GM12891 (cell line): ENCODE measurements at places on chromosomes 1 and 21.

DNA sequence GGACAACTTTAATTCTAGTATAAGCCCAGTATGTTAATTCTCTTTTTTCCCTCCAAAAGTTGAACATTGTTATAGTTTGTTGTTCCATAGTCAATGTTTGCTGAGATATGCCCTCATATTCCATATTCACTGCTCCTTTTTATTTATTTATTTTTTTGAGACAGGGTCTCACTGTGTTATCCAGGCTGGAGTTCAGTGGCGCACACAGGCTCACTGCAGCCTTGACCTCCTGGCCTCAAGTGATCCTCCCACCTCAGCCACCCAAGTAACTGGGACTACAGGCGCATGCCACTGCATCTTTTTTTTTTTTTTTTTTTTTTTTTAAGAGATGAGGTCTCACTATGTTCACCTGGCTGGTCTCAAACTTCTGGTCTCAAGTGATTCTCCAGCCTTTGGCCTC, 38.7 kb downstream of the GFI1 start:
- DNase-seq = no peak

DNA sequence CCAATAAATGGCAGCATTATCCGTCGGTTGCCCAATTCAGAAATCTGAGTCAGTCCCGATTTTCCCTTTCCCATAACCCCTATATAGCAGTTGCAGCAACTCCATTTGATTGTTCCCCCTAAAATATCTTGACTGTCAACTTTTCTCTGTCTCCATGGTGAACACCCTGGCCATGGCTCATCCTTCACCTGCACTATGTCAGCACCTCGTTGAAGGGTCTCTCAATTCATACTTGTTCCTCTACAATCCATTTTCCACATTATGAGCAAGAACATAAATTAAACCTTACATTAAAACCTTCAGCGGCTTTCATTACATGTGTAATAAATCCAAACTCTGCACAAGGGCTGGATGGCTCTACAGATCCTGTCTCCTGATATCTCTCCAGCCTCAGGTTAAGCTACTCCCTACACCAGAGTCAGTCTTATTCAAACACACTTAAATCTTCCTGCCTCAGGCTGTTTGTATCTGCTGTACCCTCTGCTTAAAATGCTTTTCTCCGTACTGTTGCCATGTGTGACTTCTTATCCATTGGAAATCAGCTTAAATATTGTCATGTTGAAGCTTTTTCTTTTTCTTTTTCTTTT, 87.3 kb downstream of the BACH1 start:
- DNase-seq = no peak

DNA sequence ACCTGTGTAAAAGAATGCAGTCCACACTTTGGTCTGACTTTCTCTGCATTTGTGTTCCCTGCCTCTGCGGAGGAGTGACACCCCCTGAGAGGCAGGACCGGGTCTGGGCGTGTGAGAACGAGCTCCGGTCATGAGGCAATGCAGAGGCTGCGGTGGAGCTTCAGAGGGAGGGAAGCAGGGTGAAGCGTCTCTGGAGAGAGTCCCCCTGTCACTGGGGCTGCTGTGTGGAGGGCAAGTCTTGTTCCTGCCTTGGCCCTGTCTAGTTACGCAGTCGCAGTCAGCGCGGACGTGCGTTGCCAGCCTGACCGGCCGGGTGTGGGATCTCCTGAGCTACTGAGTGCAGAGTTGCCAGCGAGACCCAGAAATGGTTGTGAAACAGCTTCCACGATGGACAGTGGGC, 48.5 kb downstream of the BACE2 start:
- no peak for DNase-seq

DNA sequence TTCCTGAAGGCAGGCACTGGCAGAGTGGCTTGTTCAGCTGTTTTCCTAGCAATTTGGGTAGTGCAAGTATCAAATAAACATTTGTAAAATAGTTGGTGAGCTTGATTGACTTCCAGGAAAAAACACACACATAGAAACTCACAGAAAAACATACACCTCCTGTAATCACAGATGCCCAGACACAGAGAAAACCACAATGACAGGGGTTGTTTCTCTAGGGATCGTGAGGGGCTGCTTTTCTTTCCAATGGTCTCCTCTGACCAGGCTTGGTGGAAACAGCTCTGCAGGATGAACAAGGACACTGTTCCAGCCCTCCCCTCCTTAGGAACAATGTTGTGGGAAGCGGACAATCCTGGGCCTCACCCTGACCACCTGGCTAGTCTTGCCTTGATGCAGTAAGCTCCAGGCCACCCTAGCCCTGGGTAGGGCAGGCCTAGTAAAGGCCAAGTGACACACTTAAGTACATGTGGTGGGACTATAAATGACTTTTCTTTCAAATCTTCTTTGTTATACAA, 142.5 kb upstream of the HMGB4 start:
- DNase-seq = no peak

GRCh38 chr1:217389895-217390294, 241.0 kb downstream of the GPATCH2 start:
- DNase-seq = no peak

DNA sequence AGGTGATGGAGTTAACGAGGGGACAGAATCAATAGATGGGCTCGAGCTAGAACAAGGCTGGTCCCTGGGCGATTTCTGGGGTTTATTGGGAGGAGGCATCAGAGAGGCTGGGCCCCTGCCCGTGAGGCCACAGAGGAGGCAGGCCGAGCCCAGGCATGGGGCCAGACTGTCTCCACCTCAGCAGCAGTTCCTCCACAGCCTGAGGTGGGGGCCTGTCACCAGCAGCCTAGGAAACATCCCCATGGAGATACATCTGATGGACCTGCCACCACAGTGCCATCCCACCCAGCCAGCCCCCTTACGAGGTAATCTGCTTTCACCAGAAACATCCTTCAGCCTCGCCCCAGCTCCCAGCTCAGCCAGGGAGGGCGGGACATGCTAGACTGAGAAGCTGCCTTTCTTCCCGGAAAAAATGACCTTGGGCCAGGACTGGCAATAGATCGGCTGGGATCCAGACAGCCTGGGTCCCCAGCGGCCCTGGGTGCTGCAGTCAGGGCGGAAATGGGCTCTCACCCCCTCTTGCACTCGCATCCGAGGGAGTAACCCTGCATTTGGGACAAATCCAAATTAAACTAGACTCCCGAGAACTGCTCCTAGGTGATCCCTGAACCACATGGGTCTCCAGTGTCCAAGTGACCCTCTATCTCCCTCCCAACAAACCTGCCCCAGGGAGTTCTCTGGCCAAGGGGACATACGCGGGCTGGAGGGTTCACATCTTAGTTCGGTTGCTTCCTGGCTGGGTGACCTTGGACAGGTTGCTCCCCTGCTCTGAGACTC, 10.0 kb upstream of the EPHA8 start:
- DNase-seq = no peak

DNA sequence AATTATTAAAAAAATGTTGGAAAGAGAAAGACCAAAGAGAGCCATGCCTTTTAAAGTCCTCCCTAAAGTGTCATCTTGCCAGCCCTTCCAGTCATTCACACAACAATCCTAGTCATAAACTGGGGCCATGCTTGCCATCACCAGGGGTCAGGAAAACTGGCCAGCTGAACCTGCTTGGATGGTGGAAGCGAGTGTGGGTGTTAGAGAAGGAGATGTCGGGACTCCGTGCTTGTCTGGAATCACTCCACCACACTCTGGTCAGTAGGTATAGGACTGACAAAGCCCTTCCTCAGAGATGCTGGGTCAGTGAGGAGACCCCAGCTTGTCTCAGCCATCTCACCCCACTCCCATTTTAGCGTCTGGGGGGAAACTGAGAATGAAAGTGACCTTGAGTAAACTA, 3.3 kb upstream of the HAPLN2 start:
- DNase-seq = no peak

DNA sequence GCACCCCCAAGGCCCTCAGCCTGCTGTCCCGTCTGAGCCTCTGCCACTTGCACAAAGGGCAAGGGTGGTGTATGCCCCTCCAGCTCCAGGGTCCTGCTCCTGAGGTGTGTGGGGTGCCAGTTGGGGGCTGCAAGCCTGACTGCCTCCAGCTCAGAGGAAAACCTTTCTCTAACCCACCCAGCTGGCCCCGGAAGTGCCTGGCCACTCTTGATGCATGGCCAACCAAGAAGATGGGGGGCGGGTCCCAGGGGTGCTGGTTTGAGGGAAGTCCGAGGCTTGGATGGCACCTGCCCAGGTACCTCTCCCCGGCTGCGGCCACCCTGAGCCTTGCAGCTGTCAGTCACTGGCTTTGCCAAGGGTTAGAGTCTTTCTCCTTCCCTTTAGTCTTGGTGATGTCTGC, 112.6 kb upstream of the TMPRSS2 start:
- DNase-seq = no peak

DNA sequence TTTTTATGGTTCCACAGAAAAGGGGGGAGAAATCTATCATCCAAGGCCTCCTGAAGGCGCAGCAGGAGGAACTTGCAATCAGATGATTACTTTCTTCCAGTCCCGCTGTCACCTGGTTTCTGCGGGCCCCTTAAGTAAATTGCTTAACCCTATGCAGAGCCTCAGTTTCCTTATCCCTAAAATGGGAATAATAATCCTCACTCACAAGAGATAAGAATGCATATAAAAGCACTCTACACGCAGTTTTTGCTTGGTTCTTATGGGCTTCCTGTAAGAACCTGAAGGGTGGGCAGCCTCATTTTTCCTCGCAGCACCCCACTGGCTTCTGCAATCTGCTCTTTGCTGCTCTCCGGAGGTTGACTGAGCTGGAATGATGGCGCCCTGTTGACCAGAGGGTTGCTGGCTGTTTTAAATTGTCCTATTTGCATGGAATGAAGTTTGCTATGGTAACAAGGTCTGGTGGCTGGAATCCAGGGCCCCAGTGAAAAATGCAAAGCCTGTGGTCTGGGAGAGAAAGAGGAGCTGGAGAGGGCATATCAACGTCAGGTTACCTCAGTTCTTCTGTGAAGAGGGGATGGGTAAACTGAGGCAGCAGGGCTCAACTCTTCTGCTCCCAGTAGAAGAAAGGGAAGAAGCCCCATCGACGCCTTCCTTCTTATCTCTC, 1.0 kb upstream of the KAZN start:
- DNase-seq = no peak

DNA sequence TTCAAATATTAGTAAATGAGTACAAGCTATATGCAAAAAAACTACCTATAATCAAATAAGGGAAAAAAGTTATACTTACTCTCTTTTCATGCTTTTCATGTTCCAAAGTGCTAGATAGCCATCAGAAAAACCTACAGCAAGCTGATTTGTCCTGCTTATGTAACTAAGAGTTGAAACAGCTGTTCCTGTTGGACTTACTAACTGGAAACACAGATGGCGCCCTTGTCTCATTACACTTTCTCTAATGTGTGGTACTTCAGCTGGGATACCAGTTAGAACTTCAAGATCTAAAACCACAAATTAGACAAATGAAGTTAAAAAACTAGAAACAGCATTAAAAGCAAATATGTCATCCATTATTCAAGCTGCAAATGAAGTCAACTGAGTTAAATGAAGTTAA, 24.3 kb downstream of the AHCTF1 start:
- no peak for DNase-seq

GRCh38 chr1:24594328-24594598, 38.4 kb downstream of the NCMAP start:
- no peak for DNase-seq

- DNase-seq = no peak
Observed at GRCh38 chr1:202311875-202312635, 29.7 kb downstream of the UBE2T start.

DNA sequence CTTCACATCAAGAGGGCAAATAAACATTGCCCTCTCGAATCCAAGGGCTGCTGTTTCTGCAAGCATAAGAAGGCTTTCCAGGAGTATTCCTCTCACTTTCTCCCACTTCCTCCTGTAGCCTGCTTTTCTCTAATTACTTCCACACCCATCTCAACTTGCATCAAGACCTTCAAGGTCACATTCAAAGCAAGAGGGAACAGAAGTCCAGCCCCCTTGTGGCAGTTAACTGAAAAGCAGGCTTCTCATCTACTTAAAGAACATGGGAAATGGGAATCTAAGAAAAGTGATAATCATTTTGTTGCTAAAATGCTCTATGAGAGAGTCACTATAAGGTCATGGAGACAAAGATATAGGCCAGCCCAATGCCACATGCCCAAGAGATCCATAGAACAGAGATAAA, 874.4 kb downstream of the KCNT2 start:
- no peak for DNase-seq

GRCh38 chr1:163766257-163766918, 444.6 kb downstream of the NUF2 start:
- no peak for DNase-seq

- DNase-seq = no peak
Observed at GRCh38 chr1:157006676-157007075, 38.9 kb downstream of the ARHGEF11 start.
